Activated T-helper 17 cell treated with anti-CD3 and anti-CD28 coated beads, Interleukin-2, amount 50 U/mL, for 72 hours (primary cell): ENCODE measurements at places on chromosomes 7 and 10.

DNA sequence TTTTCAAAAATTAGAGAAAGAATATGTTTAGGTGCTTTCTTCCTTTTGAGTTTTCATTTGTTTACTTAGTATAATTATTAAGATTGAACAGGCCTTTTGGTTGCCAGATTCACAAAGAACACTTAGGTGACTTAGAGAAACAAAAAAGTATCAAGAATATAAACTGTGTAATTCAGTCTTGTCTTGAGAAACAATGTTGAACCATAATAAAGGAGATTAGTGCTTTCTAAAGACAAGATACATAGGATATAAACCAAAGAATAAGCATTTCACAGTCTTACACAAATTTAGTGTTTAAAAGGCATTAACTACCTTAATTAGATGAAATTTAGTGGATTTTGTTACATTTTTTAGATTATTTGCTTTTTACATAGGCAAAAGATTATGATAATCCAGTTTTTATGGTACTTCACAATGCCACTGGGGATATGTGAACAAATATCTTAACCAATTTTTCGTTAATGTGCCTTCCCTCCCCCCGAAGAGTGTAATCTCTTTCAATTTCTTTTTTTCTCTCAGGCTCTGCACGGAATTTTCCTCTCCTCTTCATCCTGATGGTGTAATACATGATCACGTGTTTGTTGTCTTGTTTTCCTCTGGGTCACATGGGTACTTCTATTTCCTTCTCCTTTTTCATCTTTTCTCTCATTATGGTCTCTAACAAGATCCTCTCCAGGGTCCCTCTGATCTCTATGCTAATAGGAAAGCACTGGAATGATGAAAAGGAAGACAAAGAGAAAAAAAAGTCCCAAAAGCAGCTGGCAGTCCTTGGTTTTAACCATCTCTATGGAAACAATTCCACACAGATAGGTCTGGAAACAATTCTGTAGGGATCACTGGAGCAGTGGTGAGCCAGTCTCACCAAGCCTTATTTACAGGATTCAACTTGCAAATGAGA is 3.7 kb upstream of the HNRNPH3 start:
- ATAC-seq = no peak

DNA sequence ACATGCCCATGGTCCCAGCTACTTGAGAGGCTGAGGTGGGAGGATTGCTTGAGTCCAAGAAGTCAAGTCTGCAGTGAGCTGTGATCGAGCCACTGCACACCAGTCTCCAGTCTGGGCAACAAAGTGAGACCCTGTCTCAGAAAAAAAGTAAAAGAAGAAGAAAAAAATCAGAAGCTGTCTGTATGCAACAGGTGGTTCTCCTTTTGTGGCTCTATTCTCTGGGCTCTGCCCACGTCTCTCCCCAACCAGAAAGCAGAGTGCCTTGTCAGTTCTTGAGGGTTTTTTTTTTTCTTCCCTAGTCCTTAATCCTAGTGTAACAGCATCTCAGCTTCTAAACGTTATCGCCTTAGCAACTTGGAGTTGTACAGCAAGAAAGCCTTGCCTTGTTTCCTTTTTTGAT is 89.5 kb downstream of the PRKCQ start:
- ATAC-seq = no peak

GRCh38 chr10:10431422-10432066 is 586.1 kb upstream of the CELF2 start:
- ATAC-seq = no peak

DNA sequence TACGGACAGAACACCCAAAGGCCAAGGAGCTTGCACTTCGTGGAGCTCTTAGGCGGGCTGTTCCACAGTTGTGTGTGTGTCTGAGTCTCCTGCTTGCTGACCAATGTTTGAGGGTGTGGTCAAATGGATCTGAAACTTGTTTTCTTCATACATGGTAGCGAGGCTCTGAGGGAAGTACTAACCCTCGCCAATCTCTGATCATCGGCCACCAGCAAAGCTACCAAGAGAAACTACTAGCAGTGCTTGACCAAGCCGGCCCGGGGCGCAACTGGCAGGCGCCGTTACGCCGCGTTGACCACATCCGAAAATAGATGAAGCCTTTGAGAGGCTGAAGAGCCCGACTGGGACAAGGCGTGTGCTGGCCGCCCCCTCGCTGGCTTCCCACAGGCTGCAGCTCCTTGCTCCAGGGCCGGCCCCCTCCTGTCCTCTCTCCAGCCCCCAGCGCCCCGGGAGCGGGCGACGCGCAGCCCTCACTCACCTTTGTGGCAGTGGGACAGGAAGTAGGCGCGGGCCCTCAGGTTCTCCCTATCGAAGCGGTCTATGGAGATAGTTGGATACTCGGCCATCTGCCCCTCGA is 384 bp downstream of the DCLRE1C start:
- peak; percentile 57 for ATAC-seq

DNA sequence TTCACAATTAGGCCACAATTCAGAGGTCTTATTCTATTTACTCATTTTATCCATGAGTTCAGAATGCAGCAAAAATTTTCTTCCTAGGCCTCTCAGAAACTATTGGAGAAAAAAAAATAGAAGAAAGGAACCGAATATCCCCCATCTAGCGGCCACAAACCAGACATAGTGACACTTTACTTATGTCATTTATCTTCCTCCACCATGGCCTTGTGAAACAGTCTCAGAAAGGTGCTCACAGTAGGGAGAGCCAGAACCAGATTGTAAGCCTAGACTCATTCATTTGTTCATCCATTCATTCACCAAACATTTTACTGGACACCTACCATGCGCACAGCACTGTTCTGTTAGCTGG is 16.0 kb downstream of the CREB3L2 start:
- ATAC-seq = no peak

GRCh38 chr7:30472784-30473775 is 5.5 kb downstream of the NOD1 start:
- ATAC-seq = no peak

DNA sequence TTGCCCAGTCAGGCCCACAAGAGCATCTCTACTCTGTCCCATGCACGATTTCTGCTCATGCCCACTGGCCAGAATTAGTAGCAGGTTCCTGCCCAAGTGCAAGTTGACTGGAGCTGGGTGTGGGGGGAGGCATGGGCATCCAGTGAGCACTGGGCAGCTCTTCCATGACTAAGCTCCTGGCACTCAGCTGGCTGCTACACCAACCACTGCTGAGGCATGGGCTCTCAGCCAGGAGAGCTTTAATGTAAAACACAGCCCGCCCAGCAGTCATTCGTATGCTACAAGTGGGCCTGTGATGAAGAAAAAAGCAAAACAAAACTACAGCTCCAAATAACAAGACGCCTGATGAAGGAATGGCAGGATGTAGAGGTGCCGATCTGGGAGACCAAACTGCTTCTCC is 335.4 kb upstream of the PFKP start:
- ATAC-seq = no peak

DNA sequence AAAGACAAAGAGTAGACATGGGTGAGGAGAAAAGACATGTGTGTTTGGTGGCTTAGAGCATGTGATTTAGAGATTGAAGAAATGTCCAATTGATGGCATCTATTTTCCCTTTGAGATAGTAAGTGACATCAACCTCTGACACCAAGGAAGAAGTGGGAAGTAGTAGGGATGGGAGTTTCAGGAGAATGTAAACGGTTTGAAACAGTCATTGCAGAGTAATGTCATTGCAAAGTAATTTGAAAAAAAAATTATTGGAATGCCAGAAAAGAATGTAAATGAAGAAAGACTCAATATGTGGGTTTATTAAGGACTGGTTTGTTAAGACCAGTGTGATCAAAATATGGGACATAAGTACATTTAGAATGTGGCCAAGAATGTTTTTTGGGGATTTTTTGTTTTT is 26.6 kb downstream of the GNG11 start:
- ATAC-seq = no peak

GRCh38 chr7:66558201-66558641 is 70.5 kb upstream of the KCTD7 start:
- peak; percentile 21 for ATAC-seq

GRCh38 chr10:124917428-124918190 is 24.3 kb upstream of the ZRANB1 start:
- peak; percentile 18 for ATAC-seq

DNA sequence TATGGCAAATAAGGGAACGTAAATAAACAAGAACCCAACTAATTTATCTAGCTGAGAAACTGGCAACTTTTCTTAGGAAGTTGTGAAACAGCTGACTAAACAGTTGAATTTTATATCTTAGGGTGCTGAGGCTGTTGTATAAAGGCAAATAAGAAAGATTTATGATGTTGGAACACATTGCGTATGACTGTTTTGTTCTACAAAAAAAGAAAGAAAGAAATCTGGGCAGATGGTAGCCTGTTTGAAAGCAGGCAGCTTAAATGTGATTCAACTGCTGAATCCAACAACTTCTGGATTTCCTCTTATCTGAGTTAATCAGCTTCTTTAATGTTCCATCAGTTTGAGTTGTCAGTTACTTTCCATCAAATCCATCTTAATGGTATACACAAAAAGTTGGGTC is 214.5 kb downstream of the SNX13 start:
- ATAC-seq = no peak

DNA sequence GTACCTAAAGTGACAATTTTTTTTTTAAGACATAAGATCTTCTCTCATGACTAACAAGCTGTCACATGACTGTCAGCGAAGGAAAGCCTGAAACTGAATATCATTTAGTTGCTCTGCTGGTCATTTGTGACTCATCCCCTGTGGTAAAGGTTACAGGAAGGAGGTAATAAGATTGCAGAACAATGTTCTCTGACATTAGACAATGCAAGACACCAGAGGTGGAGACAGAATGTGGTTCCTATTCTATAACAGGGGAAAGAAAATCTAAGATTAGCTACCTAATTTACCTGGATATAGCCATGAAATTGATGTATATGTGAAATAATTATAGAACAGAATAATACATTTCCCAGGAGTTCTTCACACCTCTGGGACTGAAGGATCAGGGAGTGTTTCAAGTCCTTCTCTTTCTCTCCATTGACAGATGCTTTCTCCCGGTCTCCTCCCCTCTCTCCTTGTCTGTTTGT is 47.7 kb downstream of the LRGUK start:
- ATAC-seq = peak; percentile 99

- ATAC-seq = no peak
Observed at GRCh38 chr7:134905375-134905774, 80.9 kb upstream of the AGBL3 start.

GRCh38 chr10:62024026-62024701 is 122.7 kb downstream of the ARID5B start:
- no peak for ATAC-seq

DNA sequence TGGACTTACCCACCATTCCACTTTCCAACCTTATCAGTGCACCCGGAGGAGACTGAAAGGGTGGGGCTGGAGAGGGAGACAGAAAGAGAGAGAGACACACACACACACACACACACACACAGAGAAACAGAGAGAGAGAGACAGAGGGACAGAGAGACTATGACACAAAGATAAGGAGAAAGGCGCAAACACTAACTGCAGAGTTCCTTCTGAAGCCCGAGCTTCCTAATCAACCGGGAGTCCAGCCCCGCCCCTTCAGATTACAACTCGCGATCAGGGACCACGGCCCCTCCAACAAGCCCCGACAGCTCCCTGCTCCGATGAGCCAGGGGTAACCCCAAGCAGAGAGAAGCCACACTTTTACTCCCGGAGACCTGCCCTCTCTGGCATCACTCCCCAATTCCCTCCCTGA is 499 bp downstream of the GAL3ST4 start:
- ATAC-seq = peak; percentile 10

GRCh38 chr10:17041626-17042520 is 87.7 kb downstream of the CUBN start:
- peak; percentile 40 for ATAC-seq

DNA sequence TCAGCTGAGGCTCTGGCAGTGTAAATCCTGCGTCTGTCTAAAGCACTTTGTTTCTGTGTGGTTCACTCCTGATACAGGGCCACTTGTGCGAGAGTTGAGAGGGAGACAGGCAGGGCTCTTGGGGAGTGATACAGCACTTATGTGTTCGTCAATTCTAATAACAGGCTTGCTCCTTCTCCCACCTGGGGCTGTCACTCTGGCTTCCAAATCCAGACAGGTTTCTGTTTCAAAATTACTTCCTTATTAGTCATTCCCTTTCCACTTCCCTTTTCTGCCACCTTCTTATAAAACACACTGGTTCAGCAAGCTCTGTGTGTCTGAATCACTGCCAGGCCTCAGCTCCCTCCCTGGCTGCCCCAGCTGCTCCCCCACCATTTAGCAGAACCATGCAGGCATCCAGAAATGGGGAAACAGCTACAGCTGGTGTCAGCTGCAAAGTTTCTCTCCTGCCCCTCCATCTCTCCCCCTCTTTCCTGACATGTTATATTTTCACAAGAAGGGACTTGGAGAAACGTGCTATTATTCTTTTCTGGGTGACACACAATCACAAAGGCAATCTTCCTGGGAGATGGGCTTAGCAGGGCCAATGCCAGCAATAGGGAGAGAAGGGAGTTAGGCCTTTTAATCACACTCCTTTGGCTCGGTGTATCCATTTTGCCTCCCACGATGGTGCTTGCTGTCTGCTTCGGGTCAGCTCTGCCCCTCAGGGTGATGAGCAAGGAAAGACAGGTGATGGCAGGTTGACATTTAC is 58.4 kb upstream of the ZNRF2 start:
- peak; percentile 71 for ATAC-seq

DNA sequence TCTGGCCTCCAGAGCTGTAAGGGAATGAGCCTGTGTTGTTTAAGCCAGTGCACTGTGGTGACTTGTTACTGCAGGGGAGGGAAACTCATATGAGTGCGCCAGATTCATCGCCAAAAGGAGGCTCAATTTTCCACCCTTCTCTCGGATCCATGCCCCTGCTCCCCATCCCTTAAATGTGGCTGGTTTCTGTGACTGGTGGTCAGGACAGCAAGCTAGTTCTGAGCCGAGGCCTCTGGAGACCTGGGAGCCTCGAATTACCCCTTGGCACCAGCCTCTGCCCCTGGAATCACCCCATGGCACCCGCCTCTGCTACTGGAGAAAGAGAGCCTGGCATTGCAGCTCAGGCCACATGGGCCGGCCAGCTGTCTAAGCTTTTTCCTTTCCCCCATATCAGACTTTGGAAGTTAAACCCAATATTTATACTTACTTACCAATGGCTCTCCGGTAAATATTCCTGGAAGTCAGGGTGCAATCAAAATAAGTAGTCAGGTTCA is 39.9 kb upstream of the RBM33 start:
- no peak for ATAC-seq

- no peak for ATAC-seq
Observed at GRCh38 chr10:15735763-15736162, 16.0 kb upstream of the ITGA8 start.

DNA sequence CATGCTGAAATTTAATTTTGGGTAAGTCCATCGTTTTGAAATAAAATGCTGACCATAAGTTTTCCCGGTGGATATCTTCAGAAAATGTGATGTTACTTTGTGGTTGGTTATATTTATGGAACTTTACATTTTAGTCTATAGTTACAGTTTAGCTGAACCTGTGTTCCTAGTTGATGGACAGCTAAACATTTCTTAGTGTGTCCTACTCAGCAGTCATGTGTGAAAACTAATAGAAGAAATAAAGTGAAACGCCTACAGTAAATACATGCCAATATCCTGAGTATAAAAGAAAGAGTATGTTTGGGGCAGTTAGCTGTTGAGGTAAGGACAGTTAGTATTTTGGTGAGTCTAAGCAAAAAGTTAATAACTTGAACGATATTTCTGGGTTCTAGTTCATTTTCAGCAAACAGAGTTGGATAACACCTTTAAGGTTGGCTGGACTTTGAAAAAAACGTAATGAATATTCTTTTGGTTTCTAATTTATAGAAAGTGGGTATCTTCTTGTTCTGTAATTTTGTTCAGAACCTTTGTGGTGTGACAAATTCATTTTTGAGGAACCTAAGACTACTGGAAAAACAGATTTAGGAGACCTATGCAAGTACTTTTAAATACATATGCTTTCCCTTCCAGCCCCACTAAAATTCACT is 28.7 kb downstream of the LCOR start:
- ATAC-seq = no peak
